ENCODE measurements at places on chromosomes 3 and 15.

DNA sequence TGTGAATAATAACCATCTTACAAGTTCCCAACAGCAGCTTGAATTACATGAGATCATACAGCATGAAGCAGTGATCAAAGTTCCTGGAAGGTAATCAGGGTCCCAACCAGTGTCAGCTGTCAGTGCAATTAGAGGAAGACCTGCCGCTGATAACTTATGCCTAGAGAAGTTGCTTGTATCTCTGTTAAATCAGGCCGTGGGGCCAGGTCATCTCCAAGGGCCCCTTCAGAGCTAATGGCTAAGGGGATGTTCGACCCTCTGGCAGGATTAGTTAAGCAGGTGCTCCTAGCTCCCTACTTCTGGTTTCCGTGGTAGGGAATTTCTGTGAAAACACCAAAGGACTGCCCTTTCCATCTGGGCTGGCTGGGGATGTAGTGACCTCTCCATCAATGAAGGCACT, 251.0 kb downstream of the FAM43A start:
- DNase-seq = no peak

DNA sequence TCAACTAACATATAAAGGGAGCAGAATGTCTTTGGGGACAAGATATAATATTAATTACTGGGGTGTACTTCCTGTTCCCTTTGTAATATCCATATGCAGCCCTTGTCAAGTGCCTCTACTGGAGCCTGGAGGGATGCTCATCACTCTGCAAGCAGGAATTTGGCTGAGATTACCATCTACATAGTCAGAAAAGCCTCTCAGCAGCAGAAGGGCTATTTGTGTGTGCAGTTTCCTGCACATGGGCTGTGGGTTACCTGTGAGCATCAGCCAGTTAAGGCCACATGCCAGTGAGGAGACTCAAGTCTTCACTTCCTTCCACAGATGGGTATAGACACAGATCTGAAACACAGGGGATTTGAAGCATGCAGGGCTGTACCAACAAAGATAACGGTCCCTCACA, 278.1 kb upstream of the PLSCR5 start:
- no peak for DNase-seq

DNA sequence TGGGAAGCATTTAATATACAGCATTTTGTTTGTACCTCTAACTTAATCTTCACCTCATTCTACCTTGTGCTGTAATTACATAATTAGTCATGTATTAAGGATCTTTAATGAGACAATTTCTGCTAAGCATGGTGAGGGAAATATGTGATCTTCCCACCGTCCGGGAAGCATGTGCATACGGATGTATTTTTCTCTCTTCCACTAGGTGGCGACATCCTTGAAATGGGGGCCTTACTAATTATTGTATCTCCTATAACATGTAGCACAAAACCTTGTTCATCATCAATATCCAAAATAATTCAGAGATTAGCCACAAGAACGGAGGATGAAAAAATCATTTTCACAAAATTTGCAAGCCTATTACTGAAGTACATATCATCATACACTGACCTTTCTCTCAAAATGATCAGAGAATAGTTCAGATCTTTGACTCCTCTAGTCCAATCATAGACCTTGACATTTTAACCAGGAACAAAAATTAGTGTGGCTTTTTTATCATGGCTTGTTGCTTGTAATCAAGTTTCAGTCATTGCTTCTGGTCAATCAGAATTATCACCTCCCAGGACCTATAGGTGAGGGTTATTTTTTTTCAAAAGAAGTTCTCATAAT, 148.9 kb upstream of the GBE1 start:
- peak; percentile 28 for DNase-seq

DNA sequence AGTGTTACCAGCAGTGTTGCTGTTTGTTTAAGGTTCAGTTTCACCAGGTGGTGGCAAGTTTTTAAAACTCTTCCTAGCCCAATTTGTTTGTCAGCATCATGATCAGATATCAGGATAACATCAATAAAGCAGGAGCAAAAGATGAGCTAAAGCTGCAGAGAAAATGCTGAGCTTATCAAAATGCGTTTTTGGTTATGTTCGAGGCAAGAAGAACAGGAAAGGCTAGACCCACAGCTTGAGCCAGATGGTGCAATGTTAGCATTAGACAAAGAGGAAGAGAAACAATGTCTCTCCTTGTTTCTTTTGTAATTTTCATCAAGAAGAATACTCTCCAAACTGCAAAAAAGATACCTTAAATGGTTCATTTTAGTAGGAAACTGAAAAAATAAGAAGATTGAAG, 66.2 kb downstream of the THRB start:
- DNase-seq = no peak

DNA sequence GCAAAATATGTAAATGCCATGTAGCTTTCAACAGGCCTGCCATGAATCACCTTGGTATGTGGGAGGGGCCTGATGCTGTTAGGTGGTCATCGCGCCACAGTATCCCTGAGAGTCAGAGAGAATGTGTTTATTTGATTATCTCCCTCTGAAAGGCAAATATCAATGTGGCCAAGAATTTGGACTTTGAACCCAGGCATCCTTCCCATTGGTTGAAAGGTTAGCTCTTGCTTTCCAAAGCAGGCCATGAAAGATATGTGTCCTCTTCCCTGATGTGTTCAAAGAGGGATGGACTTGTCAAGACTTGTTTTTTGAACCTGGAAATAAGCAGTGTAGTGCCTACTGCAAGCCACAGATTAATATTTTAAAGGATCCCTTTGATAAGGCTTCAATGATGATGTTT, 36.7 kb downstream of the SRP14 start:
- DNase-seq = no peak

GRCh38 chr15:41056810-41057209, 59.3 kb downstream of the INO80 start:
- no peak for DNase-seq

DNA sequence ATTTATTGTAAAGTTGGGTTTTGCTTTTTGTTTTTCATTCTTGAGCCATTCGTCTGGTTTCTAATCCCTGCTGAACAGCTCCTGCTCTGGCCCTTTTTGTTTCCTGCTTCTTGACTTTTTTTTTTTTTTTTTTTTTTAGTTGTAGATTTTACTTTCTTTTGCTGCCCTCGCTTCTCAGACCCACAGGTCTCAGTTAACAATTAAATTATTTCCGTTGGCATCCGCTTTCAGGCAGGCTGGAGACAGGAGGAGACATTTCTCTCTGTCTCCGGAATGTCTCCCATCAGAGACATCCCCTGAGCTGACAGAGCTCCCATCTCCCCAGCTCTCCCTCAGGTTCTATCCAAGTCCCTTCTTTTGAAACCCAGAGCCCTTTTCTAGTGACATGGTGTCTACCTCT, 68.6 kb downstream of the SLC6A6 start:
- no peak for DNase-seq

- no peak for DNase-seq
Observed at GRCh38 chr3:183178833-183179549, 16.5 kb upstream of the LAMP3 start.

- no peak for DNase-seq
Observed at GRCh38 chr3:129827765-129828164, 65.7 kb downstream of the TMCC1 start.

GRCh38 chr3:60226912-60227311, 1024.3 kb downstream of the FHIT start:
- no peak for DNase-seq

DNA sequence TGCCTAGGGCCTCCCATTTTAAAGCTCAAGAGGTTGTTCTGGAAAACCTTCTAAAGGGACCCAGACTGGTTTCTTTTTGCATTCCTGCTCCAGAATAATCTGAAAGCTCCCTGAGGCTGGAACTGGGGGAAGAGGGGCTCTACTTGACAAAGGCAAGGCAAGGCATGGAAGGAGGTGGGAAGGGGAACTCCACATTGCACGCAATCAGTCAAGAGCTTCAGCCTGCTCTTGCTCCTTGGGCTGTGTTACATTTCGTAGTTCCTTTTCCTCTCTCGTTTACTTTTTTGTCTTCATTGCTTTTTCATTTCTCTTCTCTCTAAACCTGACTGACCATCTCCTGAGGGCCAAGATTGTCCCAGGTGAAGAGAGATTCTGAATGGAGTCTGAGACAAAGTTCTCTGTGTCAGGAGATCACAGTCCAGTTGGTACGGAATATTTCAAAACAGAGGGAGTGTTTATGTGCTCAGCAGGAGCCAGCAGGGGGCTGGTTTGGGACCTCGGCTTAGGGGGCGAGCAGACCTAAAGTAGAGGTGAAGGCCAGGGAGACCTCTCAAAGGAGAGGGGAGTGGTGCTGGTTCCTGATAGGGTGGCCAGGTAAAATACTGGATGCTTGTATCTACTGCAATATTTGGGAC, 6.0 kb upstream of the KCTD6 start:
- no peak for DNase-seq

DNA sequence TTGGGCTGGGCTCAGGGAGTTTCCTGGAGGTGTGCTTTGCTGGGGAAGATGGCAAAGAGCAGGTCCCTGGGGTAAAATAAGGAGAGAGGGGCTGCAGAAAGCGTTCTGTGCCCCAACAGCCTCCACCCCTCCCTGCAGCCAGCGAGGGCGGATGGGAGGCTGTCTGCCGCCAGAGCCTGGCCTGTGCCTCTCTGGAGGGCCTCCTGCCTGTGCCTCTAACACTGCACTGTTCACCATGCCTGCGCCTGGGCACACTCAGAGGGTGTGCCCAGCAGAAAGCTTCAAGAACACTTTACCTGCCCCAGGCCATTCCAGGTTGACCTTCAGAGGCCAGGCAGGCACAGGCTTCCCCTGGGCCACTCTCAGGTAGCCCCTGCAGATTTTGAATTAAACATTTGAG, 77.7 kb upstream of the KLF13 start:
- no peak for DNase-seq

All from HT1080 (cell line).